Ovary (tissue), 10 donors: ENCODE measurements at places on chromosomes 13 and 19. TPM values are rescaled to one million over a fixed set of nuclear protein-coding genes. Genes with fewer than 3 reads are reported as not detected.

HTR2A gene
- total RNA-seq = 0.69 TPM

ADGRE1 gene
- 0.25 TPM for total RNA-seq

EBI3 gene
- 2.7 TPM for total RNA-seq

NCCRP1 gene
- not detected for total RNA-seq

CRTC1 gene
- total RNA-seq = 2.4 TPM

APLP1 gene
- 0.95 TPM for total RNA-seq

FGF9 gene
- 2.8 TPM for total RNA-seq

STOML3 gene
- total RNA-seq = not detected

EFNB2 gene
- total RNA-seq = 8.7 TPM

B3GNT8 gene
- 1.8 TPM for total RNA-seq

ZNF583 gene
- total RNA-seq = 5.9 TPM

PIBF1 gene
- total RNA-seq = 26.9 TPM

CEACAM19 gene
- 7.9 TPM for total RNA-seq

CPT1C gene
- total RNA-seq = 9.6 TPM

PTGIR gene
- 1.4 TPM for total RNA-seq

DPY19L3 gene
- 25.3 TPM for total RNA-seq

HIF3A gene
- total RNA-seq = 40.9 TPM

GPALPP1 gene
- total RNA-seq = 24.9 TPM

NLRP7 gene
- not detected for total RNA-seq

ZNF534 gene
- 0.23 TPM for total RNA-seq

WASF3 gene
- total RNA-seq = 12.0 TPM

SPACA4 gene
- not detected for total RNA-seq

GRK1 gene
- not detected for total RNA-seq

PSG6 gene
- total RNA-seq = not detected

ATF5 gene
- total RNA-seq = 4.3 TPM

SOX1 gene
- total RNA-seq = not detected

ADGRE2 gene
- total RNA-seq = 0.45 TPM

SIGLECL1 gene
- not detected for total RNA-seq

CTXN1 gene
- 99.7 TPM for total RNA-seq

ACP7 gene
- not detected for total RNA-seq

ZNF766 gene
- total RNA-seq = 23.9 TPM

LIPE gene
- 4.3 TPM for total RNA-seq

LPAR2 gene
- total RNA-seq = 6.8 TPM

PDX1 gene
- total RNA-seq = not detected

KCNRG gene
- 7.9 TPM for total RNA-seq

ILF3 gene
- total RNA-seq = 90.0 TPM

LILRB1 gene
- 0.89 TPM for total RNA-seq

VAV1 gene
- total RNA-seq = 2.0 TPM

C19orf67 gene
- total RNA-seq = not detected

MBD3L2 gene
- not detected for total RNA-seq

GMIP gene
- 6.9 TPM for total RNA-seq

GFY gene
- total RNA-seq = not detected

LGI4 gene
- total RNA-seq = 7.5 TPM

CABP5 gene
- total RNA-seq = not detected

MIPEP gene
- 8.8 TPM for total RNA-seq

NKPD1 gene
- total RNA-seq = 0.17 TPM

NLRP4 gene
- not detected for total RNA-seq

LILRB5 gene
- total RNA-seq = 3.0 TPM

RNU6-9 gene
- not detected for total RNA-seq

COMP gene
- not detected for total RNA-seq

BST2 gene
- 664 TPM for total RNA-seq
